ENCODE measurements at places on chromosomes 2 and 18.

- no peak for DNase-seq
Measured at GRCh38 chr2:128195435-128195984, 104.5 kb downstream of the UGGT1 start.

DNA sequence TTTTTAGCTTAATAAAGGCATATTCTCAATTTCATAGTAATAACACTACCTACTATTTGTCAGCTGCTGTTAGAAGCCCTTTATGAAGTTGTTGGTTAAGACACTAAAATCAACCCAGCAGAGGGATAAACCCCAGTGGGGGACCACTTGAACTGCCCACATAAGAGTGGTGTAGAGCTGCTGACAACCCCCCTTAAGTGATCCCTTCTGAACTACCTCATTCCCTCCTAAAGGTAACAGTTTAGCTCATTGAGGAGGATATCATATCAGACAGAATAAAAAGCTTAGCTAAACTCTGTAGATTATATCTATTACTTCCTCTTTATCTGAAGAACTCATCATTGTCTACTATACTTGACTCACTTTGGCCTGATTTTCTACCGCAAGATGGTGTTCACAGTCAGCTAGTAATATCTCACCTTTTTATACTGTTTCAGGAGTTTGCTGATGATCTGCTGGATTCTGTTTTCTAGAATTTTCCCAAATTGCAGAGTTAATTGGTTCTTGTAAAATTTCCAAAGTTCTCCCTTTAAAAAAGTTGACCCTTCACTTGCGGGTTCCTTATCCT is 16.2 kb downstream of the GALM start:
- no peak for DNase-seq

GRCh38 chr18:38576349-38576748 is 1010.8 kb upstream of the CELF4 start:
- no peak for DNase-seq

DNA sequence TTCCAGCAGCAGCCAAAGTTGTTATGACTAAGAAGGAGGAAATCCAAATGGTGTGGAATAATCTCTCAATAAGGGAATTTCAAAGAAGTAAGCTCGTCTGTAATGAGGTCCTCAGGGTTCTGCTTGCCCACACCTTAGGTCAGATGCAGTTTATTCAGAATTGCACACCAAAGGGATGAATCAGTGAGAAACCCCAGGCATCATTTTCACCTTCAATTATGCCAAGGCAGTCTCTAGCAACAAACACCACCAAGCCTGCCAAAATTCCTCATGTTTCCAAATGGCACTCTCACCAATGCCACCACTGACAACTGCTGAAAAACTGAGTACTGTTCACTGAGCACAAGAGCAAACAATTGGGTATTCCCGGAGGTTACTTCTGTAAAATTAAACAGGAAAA is 43.6 kb downstream of the KCNG3 start:
- no peak for DNase-seq

All from B cell (primary cell).